ENCODE measurements at places on chromosomes 3 and 15. TPM values are rescaled to one million over a fixed set of nuclear protein-coding genes. Genes with fewer than 3 reads are reported as not detected.

Gene TGM5
- 0.21 TPM for total RNA-seq

Gene NR2E3
- not detected for total RNA-seq

Gene SLC15A2
- total RNA-seq, result 1.2 TPM

Gene PRSS50
- total RNA-seq, result not detected

Gene PEX5L
- total RNA-seq, result 0.21 TPM

Gene CCDC33
- not detected for total RNA-seq

Gene GP9
- total RNA-seq, result not detected

Gene ALDH1A2
- total RNA-seq, result 0.18 TPM

Gene EPHB3
- 0.37 TPM for total RNA-seq

Gene MORC1
- total RNA-seq, result not detected

Gene RETNLB
- not detected for total RNA-seq

Gene CPNE4
- total RNA-seq, result not detected

Gene SNX22
- 3.7 TPM for total RNA-seq

Gene PLSCR5
- not detected for total RNA-seq

Gene STXBP5L
- 2.0 TPM for total RNA-seq

Gene DPPA4
- total RNA-seq, result not detected

Gene SETMAR
- total RNA-seq, result 15.2 TPM

Gene SAXO2
- total RNA-seq, result 0.43 TPM

Gene CD200
- total RNA-seq, result 1.9 TPM

Gene IMPG2
- 0.03 TPM for total RNA-seq

Gene CLSTN2
- not detected for total RNA-seq

Gene SLC22A13
- not detected for total RNA-seq

Gene ZNF385D
- total RNA-seq, result not detected

Gene NANOGP8
- not detected for total RNA-seq

Gene FGD5
- not detected for total RNA-seq

Gene PIGZ
- total RNA-seq, result 1.2 TPM

Gene HRG
- total RNA-seq, result not detected

Gene MAGEF1
- total RNA-seq, result 39.5 TPM

Gene IQCF5
- total RNA-seq, result not detected

Gene CHRNA7
- 10.0 TPM for total RNA-seq

Gene HDC
- total RNA-seq, result not detected

Gene DNAH1
- total RNA-seq, result 0.74 TPM

Gene FAM107A
- total RNA-seq, result not detected

Gene TRPC1
- total RNA-seq, result 10.4 TPM

Gene SPATA12
- total RNA-seq, result 0.69 TPM

Gene WDR93
- not detected for total RNA-seq

Gene ZNF860
- total RNA-seq, result 3.9 TPM

Gene LRRC3B
- total RNA-seq, result not detected

Gene GRAMD1C
- total RNA-seq, result 4.1 TPM

Gene TNFAIP8L3
- not detected for total RNA-seq

Measured in SK-MEL-5 (cell line).